ENCODE measurements at places on chromosomes 6 and 20. TPM values are rescaled to one million over a fixed set of nuclear protein-coding genes. Genes with fewer than 3 reads are reported as not detected.

GRCh38 chr6:150323205-150323604, 45.6 kb upstream of the IYD start:
- no peaks in the 10 kb centered on the region for H3K27me3 ChIP-seq
- no peaks in the 10 kb centered on the region for H3K4me1 ChIP-seq
- no peak for DNase-seq
- H3K36me3 ChIP-seq, result no peaks in the 10 kb centered on the region

DNA sequence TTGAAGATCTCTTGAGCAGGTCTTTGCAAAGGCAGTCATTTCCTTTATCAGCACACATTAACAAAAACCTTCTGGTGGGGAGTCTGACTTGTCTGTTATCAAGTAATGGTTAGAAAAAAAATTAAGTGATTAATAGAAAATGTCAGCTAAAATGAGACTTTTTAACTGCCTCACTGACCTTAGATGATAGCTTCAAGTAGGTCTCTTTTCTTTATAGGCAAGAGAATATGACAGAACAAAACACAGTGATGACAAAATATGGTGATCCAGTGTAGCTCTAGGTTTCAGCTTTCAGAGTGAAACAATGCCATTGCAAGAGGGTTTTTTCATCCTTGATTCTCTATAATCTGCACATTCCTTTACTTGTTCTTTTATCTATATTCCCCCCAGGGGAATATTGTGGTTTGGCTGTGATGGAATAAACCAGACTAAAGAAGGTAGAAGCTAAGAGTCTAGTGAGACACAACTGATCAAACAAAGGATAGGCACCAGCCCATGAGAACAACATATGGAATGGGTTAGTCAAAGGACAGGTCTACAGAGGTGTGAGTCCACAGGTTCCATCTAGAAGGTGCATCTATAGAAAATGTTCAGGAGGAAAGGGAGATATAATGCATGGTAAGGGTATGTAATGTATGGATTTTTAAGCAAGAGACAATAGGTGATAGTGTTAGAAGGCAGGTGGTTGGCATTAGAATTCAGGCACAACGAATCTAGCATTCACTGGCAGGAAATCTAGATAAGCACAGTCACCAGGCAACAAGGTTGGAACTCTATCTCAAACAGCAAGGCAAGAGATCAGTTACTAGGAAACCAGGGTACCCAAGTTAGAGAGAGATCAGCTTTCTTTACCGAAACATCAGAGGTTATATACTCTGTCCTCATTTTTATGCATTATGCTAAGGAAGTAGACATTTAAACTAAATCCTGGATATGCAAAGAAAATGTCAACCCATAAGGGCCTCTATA, 228.9 kb upstream of the SMLR1 start:
- DNase-seq, result no peak
- H3K4me3 ChIP-seq, result no peak overlapping the region

DNA sequence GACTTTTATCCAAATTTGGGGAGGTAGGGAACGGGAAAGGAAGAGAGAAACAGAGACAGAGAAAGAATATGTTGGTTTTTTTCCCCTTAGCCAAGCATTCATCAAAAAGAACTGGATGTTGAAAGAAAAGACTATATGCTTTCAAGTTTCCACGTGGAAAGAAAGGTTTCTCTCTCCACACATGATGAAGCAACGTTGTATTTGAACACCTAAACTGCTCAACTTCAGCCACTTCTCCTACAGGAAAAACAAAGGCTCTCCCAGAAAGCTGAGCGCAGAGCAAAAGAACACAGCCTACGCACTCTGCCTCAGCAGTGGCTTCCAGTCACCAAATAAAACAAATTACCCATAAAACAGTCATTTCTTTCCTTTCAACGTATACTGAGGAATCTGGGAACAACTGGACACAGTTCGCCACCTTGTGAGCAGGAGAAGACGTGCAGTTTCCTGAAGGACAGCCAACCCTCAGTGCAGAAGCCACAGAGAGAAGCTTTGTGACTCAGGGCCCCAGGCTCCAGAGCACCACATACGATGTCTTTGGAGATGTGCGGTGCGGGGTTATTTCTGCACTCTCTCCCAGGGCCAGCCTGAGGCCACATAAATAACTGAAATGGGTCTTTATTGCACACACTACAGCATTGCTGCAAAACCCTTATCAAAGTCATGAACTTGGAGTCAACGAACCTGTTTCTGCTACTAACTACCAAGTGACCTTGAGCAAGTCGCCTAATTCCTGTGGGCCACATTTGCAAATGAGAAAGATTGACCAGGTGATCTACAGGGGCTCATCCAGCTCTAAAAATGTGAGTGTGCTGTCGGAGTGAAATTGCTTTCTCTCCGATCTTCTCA, 10.1 kb downstream of the IL17F start:
- DNase-seq, result no peak
- H3K27me3 ChIP-seq, result no peaks in the 10 kb centered on the region
- H3K27ac ChIP-seq, result no peak overlapping the region
- H3K4me3 ChIP-seq, result no peak overlapping the region
- no peaks in the 10 kb centered on the region for H3K4me1 ChIP-seq
- no peaks in the 10 kb centered on the region for H3K36me3 ChIP-seq

DNA sequence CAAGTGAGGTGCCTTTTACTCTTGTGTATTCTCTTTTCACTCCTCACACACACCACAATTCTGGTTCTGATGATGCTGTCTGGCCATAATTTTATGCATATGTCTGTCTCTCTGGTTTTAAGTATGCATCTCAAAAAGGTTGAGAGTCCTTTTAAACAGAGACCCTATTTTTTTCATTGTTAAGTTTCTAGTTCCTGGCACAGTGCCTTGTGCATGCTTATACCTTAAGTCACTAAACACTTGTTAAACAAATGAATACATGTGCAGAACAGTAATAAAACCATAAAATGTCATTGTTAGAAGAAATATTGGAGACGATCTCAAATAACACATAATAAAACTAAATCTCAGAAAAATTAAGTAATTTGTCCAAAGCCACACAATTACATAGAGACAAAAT, 7.9 kb downstream of the ROS1 start:
- H3K4me1 ChIP-seq, result no peaks in the 10 kb centered on the region
- DNase-seq, result no peak
- no peaks in the 10 kb centered on the region for H3K36me3 ChIP-seq

DNA sequence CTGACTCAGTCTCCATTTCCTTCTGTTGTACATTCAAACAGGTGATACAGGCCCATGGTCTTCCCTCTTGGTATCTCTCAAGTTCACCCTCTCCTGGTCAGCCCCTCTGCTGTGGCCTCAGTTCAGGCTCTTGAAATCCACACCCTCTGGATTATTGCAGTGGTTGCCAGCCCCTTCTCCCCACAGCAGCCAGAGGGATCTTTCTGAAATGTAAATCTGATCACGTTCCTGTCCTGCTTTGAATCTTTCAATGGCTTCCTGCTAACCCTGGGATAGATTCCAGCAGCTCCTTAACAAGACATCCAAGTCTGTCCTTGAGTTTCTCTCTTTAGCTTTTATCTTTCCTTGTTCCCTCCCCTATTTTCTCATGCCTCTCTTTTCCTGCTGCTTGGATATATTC, 22.2 kb downstream of the CHMP4B start:
- H3K4me1 ChIP-seq, result peaks cover 5% of the 10 kb centered on the region
- H3K27ac ChIP-seq, result no peak overlapping the region
- no peaks in the 10 kb centered on the region for H3K36me3 ChIP-seq
- no peak overlapping the region for H3K4me3 ChIP-seq

DNA sequence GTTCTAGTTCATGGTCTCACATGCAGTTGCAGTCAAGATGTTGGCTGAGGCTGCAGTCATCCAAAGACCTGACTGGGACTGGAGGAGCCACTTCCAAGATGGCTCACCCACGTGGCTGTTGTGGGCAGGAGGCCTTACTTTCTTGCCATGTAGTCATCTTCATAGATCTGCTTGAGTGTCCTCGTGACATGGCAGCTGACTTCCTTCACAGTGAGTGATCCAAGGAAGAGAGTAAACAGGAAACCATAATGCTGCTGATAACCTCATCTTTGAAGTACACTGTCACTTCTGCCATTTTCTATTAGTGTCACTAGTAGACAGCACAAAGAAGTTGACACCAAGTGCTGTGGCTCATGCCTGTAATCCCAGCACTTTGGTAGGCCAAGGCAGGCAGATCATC, 40.1 kb upstream of the AKIRIN2 start:
- no peak overlapping the region for H3K4me3 ChIP-seq
- H3K27me3 ChIP-seq, result no peaks in the 10 kb centered on the region
- H3K27ac ChIP-seq, result no peak overlapping the region
- no peaks in the 10 kb centered on the region for H3K36me3 ChIP-seq

DNA sequence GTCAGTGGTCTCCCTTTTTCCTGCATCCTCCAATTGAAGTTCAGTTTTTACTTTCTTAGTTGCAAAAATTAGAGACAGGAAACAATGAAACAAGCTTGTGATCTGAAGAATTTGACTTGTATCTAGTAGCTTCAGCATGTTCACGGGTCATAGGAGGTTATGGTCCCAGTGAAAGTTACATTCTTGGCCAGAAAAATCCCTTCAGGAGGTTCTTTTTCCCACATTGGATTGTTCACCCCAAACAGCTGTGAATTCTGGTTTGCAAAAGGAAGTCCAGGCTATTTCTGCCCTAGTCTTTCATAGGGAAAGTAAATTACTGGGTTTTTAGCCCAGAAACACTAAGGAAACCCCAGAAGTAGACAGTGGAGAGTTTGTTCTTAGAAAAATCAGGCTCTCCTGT, 8.1 kb downstream of the ANKS1A start:
- H3K4me1 ChIP-seq, result no peaks in the 10 kb centered on the region
- no peak overlapping the region for H3K4me3 ChIP-seq
- H3K27me3 ChIP-seq, result no peaks in the 10 kb centered on the region
- no peak overlapping the region for H3K27ac ChIP-seq
- H3K36me3 ChIP-seq, result no peaks in the 10 kb centered on the region

DNA sequence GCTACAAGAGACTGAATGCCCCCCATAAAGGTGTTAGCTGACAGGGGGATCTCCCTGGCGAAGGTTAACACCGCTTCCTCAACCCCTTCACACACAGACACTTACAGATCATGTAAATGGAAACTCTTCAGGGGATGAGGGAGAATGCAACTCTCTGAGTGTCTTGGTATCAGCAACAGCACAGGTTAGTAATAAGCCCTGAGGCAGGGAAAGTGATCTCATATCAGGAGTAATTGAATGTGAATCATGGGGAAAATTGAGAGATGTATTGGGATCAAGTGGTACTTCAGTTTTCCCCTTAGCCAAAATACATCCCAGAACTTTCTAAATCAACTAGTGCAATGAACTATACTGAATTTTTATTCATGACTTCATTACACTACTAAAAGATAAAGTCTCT, 23.8 kb downstream of the OR2J3 start:
- no peak for DNase-seq
- H3K27ac ChIP-seq, result no peak overlapping the region
- no peaks in the 10 kb centered on the region for H3K4me1 ChIP-seq
- no peaks in the 10 kb centered on the region for H3K27me3 ChIP-seq
- H3K4me3 ChIP-seq, result no peak overlapping the region

- no peaks in the 10 kb centered on the region for H3K4me1 ChIP-seq
- no peak for DNase-seq
- no peak overlapping the region for H3K4me3 ChIP-seq
- H3K27ac ChIP-seq, result no peak overlapping the region
- H3K27me3 ChIP-seq, result no peaks in the 10 kb centered on the region
- no peaks in the 10 kb centered on the region for H3K36me3 ChIP-seq
Measured at GRCh38 chr6:79895382-79896074, 51.8 kb downstream of the ELOVL4 start.

DNA sequence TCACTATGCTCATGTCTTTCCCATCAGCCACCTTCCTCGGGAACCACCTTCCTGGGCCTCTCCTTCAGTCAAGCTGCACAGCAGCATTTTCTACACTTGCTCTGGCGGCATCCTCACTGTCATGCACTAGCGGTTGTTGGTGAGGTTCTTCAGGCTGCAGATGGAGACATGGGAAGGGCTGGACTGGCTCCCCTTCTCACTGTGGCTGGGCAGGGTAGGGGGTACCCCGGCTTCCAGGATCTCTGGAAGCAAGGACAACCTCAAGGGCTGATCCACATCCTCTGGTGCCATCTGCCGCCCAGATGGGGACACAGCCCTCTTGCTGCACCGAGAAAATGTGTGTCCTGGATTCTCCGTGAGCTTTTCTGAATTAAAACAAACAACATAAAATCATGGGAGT, 180.1 kb upstream of the RNF24 start:
- H3K27me3 ChIP-seq, result no peaks in the 10 kb centered on the region
- H3K27ac ChIP-seq, result no peak overlapping the region
- H3K4me1 ChIP-seq, result no peaks in the 10 kb centered on the region
- H3K36me3 ChIP-seq, result no peaks in the 10 kb centered on the region

DNA sequence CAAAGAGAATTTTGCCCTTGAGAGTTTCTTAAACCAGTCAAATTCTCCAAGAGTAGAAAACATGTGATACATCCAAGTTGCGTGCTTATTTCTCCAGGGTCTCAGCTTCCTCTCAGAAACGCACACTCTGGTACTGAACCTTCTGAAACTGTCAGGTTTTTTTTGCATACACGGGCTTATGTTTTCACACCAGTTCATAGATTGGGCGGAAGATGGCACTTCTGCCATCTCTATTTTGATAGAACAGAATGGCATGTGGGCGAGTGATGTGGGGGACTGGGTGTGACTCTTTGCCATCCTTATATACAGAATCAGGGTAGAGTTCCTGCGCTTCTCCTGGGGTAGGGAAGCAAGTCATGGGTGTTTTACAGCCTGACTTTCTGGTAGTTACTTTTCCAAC, 56.4 kb downstream of the ADTRP start:
- DNase-seq, result no peak
- H3K4me3 ChIP-seq, result no peak overlapping the region
- no peaks in the 10 kb centered on the region for H3K4me1 ChIP-seq
- no peaks in the 10 kb centered on the region for H3K36me3 ChIP-seq

DNA sequence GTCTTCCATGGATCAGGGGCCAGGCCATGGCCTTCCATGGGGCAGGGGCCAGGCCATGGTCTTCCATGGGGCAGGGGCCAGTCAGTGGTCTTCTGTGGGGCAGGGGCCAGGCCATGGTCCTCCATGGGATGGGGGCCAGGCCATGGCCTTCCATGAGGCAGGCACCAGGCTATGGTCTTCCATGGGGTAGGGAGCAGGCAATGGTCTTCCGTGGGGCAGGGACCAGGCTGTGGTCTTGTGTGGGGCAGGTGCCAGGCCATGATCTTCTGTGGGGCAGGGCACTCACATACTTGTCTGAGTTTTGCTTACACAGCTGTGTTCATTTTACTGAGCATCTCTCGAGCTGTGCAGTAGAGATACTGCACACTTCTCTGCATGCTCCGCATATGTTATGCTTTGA, 57.3 kb upstream of the THBS2 start:
- H3K27ac ChIP-seq, result no peak overlapping the region
- H3K27me3 ChIP-seq, result no peaks in the 10 kb centered on the region
- H3K36me3 ChIP-seq, result no peaks in the 10 kb centered on the region
- H3K4me3 ChIP-seq, result no peak overlapping the region

GRCh38 chr6:81237226-81237625, 515.3 kb downstream of the TENT5A start:
- no peak for DNase-seq
- no peaks in the 10 kb centered on the region for H3K27me3 ChIP-seq
- no peak overlapping the region for H3K4me3 ChIP-seq
- H3K4me1 ChIP-seq, result no peaks in the 10 kb centered on the region
- H3K27ac ChIP-seq, result no peak overlapping the region
- H3K36me3 ChIP-seq, result no peaks in the 10 kb centered on the region

The LPIN3 gene
- total RNA-seq, result 10.9 TPM

The CST5 gene
- not detected for total RNA-seq

The NEURL2 gene
- total RNA-seq, result 11.5 TPM

The PACRG gene
- total RNA-seq, result 4.6 TPM

The OVOL2 gene
- not detected for total RNA-seq

The C6orf163 gene
- 7.0 TPM for total RNA-seq

The FAM229B gene
- 28.1 TPM for total RNA-seq

The ADGRF4 gene
- 0.24 TPM for total RNA-seq

All from uterus (tissue), 4 donors.